Stimulated activated CD4-positive, alpha-beta T cell treated with anti-CD3 and anti-CD28 coated beads, Interleukin-1b, Interleukin-23, amount 100 ng/mL, for 4 hours (primary cell): ENCODE measurements at places on chromosomes 11 and 22.

DNA sequence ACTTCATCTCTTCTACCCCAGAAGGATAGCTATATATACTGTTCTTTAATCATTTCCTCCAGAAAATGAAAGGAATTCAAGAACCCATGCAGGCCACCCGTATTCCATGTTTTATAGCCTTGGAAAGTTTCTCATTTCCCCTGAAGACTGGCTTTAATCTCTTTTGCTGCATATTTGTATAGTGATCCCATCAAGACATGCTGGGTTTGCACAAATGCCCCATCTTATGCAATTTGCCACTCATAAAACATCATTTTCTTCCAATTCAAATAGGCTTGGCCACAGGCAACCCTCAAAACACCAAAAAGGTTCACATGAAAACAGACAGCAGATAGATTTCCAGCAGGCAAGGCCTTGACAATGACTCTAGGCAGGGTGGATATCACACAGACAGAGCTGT lies 28.3 kb upstream of the APOA1 start:
- DNase-seq, result no peak

GRCh38 chr22:26481694-26482093 lies 1.9 kb downstream of the HPS4 start:
- DNase-seq, result no peak

DNA sequence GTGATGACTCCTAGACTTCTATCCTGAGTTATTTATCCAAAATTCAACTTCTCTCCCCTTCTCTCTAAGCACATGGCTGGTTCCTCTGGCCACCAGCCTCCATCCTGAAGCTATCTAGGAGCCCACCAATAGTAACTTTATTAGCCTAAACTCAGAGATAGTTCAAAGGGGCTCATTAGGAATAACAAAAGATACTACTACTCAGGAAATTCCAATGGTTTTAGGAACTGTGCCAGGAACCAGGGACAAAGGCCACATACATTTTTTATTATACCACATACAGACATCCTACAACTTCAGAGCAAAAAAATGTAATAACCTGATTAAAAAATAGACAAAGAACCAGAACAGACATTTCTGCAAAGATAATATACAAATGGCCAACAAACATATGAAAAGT lies 27.9 kb downstream of the SLC25A17 start:
- no peak for DNase-seq

DNA sequence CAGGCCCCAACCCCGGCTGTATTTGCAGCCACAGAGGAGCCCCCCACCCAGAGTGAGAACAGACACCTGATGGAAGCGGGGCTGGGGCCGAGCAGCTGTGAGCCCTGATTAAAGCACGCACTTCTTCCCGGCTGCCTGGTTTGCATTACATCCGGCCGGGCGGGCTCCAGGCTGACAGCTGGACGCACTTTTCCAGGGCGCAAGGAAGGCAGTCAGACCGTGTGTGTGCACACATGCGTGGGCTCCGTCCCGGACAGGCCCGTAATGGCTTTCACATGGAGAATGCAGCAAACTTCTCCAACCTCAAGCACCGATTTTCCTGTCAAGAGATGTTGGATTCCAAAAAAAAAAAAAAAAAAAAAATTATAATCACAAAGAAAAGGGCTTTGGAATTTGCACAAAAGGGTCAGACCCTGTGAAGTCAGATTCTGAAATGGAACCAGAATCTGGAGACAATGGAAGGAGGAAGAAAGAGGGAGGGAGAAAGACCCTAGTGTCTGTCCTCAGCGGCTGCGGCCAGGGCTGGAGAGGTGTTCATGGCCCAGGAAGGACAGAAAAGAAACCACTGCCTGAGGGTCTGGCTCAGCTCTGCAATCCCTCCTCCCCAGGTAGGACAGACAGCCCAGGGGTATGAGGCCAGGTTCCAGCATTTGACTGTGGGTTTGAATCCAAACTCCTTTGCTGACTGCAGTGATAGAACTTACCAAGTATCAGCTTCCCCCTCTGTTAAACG lies 365.5 kb downstream of the MN1 start:
- no peak for DNase-seq

DNA sequence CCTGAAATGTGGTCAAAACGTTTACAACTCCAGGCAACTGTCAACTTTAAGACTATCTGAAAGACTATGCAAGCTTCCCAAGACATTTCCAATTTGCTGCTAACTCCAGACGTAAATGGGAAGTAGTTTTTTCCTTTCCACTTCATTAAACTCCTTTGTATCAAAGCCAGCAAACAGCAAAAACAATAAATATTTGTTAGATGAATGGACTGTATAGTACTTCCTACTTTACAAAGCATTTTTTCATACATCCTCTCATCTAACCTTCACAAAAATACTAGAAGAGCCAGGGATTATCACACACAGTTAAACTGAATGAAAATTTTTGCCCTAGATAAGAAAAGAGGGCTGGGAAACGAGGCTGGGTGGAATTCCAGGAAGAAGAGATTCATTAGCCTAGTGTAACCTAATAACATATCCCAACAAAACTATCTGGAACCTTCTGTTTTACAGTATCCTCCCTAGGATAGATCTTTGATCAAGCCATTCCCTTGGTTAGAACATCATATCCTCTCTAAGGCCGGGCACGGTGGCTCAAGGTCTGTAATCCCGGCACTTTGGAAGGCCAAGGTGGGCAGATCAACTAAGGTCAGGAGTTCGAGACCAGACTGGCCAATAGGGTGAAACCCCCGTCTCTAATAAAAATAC lies 10.4 kb downstream of the NUP98 start:
- DNase-seq, result no peak

DNA sequence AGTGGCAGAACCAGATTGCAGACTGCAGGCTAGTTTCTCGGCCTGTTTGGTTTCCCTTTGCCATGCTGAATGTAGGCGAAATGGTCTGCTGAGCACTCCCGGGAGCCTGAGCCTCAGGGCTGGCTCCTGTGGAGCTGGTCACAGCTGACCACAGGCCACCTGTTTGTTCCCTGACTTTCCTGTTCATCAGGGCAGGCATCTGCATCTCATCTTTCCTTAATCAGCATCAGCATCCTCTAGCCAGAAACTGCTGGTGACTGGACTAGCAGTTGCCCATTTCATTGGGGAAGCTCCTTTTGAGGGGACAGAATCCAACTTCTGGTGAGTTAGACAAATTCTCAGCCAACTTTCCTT lies 20.2 kb upstream of the C11orf96 start:
- no peak for DNase-seq

GRCh38 chr11:76596652-76597051 lies 73.9 kb downstream of the LRRC32 start:
- DNase-seq, result no peak

DNA sequence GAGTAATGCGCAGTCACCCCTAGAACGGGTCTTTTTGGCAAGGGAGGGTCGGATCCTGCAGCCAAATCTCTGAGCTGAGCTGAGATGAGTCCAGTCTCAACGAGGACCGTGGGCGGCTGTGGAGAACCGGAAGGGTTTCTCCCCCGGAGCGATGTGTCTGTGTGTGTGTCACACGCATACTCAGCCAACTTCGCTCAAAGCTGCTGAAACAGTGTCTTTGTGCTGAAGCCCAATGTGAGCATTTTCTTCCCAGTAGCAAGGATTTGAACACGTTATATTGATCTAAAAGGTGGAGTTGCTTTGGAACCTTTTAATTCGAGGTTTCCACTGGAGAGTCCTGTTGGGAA lies 1.4 kb upstream of the CELSR1 start:
- no peak for DNase-seq

- DNase-seq, result no peak
Measured at GRCh38 chr11:29527391-29527936, 489.4 kb downstream of the KCNA4 start.

DNA sequence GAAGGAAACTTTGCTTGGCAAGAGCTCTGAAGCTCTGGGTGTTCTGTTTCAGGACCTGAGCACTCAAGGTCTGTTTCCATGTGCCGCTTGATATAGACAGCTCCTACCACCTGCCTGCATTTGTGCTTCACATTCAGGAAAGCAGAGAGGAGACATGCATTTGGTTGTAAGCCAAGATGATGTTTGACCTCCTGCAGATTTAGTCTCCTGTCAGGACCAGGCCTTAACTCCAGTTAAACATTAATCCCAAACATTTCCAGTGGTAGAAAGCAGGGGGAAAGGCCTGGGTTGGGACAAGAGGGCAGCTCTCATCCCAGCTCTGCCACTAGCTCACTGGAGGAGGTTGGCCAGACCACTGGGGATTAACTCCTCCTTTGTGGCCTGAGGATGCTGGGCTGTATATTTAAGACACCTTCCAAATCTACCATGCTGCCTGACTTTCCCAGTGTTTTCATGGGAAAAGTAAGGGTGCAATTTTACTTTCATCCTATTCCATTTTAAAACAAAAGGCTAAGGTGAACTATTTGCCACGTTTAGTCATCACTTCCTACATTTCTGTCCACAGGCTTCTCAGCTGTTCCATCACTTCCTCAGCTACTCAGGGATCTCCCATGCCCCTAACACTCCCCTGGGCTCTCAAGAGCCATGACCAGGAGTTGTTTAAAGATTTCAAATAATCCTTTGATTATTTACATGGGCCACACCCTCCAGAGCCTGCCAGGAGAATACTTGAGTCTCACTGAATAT lies 80.9 kb downstream of the INSC start:
- no peak for DNase-seq

- DNase-seq, result no peak
Measured at GRCh38 chr11:78099666-78100065, 20.0 kb upstream of the NDUFC2 start.

- no peak for DNase-seq
Measured at GRCh38 chr11:110160016-110160415, 66.8 kb downstream of the ZC3H12C start.

DNA sequence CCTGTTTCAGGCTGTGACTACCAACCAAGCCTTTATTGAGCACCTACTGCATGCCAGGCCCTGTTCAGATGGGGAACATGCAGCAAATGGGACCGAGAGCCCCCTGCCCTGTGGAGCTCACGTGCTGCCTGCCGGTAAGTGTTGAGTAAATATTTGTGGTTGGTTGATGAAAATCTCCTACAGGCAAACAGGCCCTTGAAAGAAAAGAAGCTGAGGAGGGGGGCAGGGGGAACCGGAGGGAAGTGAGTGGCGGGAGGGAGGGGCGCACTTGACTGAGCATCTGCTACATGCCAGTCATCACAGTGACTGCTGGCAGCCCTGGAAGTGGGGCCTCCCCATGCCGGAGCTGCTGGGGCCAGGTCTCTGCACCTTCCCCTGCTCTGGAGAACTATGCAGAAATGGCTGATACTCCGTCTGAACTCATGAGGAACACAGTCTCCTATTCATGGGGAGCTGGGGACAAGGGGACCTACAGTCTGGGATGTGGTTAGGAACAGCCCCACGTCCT lies 34.2 kb downstream of the MACROD1 start:
- no peak for DNase-seq

- DNase-seq, result no peak
Measured at GRCh38 chr11:2950825-2951224, 21.6 kb upstream of the PHLDA2 start.

DNA sequence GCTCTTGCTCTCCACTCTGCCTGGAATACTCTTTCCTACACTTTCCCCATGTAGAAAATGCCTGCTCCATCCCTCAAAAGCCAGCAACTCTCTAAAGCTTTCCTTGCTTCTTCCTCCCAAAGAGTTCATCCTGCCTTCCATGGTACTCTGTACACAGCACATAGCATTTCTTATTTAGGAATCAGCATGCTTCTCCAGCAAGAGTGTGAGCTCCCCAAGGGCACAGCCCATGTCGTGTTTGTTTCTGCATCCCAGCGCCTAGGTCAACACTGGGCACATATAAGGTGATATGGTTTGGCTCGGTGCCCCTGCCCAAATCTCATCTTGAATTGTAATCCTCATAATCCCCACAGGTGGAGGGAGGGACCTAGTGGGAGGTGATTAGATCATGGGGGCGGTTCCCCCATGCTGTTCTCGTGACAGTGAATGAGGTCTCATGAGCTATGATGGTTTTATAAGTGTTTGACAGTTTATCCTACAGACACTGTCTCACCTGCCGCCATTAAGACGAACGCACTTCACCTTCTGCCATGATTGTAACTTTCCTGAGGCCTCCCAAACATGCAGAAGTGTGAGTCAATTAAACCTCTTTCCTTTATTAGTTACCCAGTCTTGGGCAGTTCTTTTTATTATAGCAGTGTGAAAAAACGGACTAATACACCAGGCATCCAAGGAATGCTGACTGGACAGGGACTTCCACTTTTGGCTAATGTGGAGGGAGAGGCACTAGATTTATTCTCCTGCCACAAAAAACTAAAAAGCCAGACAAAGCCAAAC lies 8.2 kb downstream of the VPS37C start:
- DNase-seq, result no peak

DNA sequence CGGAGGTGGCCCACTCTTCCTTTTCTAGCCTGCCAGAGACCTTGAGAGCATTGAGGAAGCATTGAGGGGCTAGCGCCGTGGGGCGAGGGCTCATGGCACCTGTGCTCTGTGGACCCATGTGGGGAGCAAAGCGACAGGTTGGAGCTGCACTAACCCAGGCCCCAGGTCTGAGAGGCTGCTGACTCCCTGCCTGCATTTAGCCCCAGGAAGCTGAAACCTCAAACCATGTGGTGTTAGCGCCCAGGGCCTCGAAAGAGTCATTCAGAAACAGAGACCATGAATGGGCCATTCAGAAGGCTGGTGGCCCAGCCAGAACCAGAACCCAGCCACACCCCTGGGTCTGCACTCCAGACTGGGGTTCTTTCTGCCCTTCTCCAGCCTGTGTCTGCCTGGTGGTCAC lies 88.6 kb downstream of the BCR start:
- no peak for DNase-seq

DNA sequence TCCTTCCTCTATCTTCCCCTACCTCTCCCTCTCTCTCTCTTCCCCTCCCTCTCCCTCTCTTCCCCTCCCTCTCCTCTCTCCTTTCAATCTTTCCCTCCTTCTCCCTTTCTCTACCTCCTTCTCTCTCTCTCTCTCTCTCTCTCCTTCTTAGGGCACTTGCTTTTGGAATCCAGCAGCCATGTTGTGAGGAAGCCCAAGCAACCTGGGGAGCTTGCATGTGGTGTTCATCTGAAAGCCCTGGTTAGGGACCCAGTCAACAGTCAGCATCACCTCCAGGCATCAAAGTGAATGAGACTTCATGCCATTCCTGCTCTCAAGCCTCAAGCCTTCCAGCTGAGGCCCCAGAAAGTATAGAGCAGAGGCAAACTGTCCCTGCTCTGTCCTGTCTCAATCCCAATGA lies 65.6 kb upstream of the SHISAL1 start:
- DNase-seq, result no peak

DNA sequence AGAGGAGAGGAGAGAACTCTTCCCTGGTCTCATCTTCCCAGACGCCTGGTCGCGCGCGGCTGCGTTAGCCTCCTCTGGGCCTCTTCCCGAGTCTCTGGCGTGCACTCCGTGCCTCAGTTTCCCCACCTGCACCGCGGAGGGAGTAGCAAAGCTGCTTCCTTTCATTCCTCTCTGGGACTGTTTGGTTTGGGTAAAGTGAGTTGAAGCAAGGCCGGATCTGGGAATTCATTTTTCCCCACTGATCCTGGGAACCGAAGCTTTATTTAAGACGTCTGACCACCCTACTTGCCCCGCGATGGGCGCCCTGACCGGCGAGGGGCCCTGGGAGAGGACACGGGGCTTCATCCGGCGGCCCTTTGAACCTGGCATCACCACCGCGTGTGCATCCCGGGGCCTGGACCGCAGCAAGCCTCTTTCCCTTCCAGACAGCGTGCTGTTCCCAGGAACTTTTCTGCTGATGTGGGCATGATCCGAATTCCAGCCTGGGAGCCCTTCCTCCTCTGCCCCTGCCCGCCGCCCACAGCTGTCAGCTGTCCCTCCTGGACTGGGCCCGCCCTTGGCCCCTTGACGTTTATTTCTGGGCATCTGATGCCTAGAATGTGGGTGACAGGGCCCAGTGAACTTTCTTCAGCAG lies 758 bp downstream of the LDLRAD3 start:
- DNase-seq, result no peak
